SW 1271 (cell line): ENCODE measurements at places on chromosomes 1 and 21.

GRCh38 chr1:25450891-25451290 lies 20.2 kb downstream of the MACO1 start:
- no peak for DNase-seq

GRCh38 chr1:151311589-151312331 lies 15.5 kb downstream of the PI4KB start:
- DNase-seq, result peak; percentile 91

GRCh38 chr21:46229133-46229922 lies 754 bp upstream of the LSS start:
- no peak for DNase-seq

GRCh38 chr1:178916448-178917174 lies 45.7 kb upstream of the ANGPTL1 start:
- DNase-seq, result no peak

DNA sequence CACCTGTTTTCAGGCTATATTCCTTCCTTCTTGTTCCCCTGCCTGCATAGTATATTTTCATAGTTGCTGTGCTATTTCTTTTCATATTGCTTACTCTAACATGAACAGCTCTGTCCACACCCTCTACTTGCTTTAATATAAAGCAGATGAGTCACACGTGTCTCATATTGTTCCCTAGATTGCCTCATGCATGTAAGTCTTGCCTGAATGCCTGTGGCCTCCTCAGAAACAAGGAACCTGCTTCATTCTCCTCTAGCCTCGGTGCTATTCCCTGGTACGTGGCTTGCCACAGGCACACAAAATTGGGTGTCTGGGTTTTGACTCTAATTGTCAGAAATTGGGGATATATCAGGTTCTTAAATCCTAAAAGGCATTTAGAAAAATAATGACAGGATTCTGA lies 16.5 kb upstream of the PKP1 start:
- DNase-seq, result peak; percentile 20

DNA sequence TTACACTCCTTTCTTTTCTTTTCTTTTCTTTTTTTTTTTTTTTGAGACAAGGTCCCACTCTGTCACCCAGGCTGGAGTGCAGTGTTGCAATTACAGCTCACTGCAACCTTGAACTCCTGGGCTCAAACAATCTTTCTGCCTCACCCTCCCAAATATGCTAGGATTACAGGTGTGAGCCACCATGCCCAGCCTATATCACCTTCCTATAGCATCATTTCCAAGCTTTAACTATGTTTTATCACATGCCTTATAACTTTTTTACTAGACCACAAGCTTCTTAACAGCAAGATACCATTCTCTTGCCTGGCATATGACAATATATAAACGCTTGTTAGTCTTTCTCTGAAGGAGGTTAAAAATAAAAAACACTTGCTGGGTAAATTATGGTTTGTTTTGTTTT lies 55.3 kb upstream of the MUTYH start:
- DNase-seq, result no peak

GRCh38 chr1:204584699-204585372 lies 68.6 kb downstream of the MDM4 start:
- no peak for DNase-seq

- DNase-seq, result no peak
Observed at GRCh38 chr1:95094923-95095322, 22.2 kb upstream of the ALG14 start.

- DNase-seq, result no peak
Observed at GRCh38 chr1:21517660-21518480, 8.6 kb downstream of the ALPL start.

DNA sequence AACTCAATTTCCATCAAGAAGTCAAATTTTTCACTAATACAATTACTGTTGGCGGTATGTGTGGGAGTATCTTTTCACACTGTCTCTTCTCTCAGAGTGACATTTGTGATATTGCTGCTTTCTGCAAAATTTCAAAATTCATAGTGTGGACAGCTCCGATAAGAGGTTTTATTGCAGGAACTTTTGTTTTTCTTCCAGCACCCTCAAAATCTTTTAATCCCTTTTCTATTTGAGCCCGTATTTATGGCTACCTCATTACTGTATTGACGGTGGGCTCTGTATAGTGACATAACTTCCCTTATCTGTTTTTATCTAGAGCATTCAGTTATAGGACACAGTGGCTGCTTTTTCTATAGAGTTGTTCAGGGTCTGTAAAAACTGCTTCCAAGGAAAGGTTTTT lies 794.4 kb upstream of the TMPRSS15 start:
- no peak for DNase-seq

GRCh38 chr1:34166191-34166624 lies 1.2 kb upstream of the CSMD2 start:
- DNase-seq, result no peak

DNA sequence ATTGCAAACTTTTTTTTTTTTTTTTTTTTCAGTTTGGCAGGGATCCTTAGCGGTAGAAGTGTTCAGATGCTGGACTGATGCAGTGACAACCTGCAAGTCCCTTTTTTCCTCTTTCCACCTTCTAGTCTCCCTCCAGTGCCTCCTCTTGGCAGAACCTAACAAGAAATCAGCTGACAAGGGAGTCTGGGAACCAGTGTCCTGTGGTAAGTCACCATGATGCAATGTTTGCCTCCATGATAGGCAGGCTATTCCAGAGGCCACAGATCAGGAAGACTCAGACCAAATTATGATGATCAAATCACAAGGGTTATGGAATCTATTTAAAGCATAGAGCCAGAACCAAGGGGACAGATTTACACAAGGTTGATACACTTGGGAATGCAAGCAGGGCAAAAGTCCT lies 3.0 kb upstream of the CD34 start:
- no peak for DNase-seq

DNA sequence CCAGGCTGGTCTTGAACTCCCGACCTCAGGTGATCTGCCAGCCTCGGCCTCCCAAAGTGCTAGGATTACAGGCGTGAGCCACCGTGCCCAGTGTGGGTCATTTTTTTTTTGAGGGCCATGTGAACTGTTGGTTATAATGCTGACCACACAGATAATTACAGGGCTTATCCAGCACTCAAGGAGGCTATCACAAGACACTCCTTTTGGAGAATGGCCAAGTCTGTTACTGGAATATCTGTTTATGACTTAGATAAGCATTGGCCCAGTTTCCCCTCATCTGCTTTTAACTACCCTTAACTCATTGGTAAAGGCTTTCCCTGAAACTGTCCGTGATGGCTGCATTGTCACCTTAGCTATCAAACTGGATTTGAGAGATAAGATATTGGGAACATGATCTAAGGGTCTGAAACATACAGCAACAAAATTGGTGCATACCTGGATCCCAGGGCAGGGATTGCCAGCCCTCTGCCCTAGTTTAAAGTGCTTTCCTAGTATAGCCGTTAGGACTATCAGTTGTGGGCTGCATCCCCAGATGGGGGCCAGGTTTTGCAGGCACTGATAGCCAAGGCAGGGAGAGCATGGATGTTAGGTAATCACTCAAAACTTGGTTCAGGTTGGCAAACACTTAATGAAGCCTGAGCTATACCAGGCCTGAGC lies 15.6 kb downstream of the SZT2 start:
- no peak for DNase-seq

DNA sequence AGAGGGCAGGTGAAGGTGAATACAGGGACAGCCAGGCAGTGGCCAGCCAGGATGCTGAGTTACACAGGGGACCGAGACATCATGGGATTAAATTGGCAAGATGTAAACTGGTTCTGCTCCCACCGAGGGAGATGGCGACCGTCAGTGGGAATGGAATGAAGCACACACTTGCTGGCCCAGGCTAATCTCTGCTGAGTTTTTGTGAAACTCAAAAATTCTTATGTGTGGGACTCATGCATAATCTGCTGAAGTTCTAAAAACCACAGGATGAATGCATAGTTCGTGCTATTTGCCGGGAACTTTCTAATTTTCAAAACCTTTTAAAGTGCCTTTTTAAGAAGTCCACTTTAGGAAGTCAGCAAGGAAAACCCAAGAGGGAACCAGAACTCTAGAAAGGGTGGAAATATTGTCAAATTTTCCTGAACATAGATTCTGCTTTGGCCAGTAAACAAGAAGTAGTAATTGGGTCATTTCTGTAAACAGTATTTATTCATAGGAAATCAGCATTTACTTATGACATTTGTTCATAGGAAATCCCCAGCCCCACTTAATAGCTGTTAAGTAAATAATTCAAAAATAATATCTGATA lies 85.4 kb upstream of the ROR1 start:
- no peak for DNase-seq

DNA sequence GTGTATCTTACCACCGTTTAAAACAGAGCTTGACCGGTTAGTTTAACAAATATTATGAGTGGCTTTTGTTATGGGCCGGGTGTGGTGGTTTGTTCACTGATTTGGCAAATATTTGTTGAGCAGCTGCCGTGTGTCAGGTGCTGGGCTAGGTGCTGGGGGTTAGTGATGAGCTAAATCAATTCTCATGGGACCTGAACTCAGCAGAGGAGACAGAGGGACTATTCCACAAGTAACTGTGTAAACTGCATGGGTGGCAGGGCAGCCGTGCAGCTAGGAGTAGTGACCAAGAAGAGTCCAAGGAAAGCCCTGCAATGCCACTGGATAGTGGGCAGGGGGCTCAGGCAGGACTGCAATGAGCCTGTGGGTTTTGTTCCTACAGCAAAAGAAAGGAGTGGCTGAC lies 11.2 kb upstream of the C2CD2 start:
- no peak for DNase-seq

GRCh38 chr1:80882553-80882952 lies 918.2 kb upstream of the ADGRL2 start:
- DNase-seq, result peak; percentile 57

DNA sequence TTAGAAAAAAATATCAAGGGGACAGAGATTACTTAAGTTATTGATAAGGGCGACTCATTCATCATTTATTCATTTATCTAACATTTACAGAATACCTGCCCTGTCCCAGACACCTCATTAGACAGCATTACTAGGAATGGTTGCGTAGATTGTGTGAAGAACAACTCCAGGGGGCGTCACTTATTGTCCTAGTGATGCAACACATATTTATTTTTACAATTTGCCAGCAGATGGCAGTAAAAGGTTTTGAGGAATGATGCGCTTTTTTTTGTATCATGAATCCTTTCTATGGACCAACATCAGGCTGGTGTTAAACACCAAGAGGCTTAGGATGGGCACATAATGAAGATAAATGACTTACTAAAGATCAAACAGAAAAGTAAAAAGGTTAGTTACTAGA lies 5.5 kb downstream of the NCAM2 start:
- DNase-seq, result no peak

GRCh38 chr1:188343914-188344313 lies 1515.2 kb downstream of the PLA2G4A start:
- no peak for DNase-seq

- DNase-seq, result no peak
Observed at GRCh38 chr21:14547834-14548513, 1.9 kb upstream of the SAMSN1 start.

- no peak for DNase-seq
Observed at GRCh38 chr1:65044411-65044810, 78.1 kb upstream of the JAK1 start.

DNA sequence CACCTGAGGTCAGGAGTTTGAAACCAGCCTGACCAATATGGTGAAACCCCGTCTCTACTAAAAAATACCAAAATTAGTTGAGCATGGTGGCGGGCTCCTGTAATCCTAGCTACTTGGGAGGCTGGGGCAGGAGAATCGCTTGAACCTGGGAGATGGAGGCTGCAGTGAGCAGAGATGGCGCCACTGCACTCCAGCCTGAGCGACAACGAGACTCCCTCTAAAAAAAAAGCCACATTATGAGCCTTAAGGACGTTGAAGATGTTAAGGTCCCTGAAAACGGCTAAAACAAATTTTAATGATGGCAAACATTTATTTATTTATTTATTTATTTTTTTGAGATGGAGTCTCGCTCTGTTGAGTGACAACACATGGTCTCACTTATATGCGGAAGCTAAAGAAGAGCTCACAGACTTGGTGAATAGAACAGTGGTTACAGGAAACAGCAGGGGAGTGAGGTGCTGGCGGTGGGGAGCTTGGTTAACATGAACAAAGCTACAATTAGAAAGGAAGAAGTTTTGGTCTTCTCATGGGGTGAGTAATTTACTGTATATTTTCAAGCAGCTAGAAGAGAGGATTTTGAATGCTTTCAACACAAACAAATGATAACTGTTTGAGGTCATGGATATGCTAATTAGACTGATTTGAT lies 47.1 kb downstream of the TCP10L start:
- no peak for DNase-seq

GRCh38 chr1:2928366-2929325 lies 92.6 kb upstream of the ACTRT2 start:
- DNase-seq, result no peak

GRCh38 chr1:8540261-8540941 lies 222.5 kb downstream of the SLC45A1 start:
- DNase-seq, result no peak

GRCh38 chr1:153597206-153597605 lies 15.7 kb downstream of the S100A16 start:
- no peak for DNase-seq

- no peak for DNase-seq
Observed at GRCh38 chr21:44789880-44790279, 11.7 kb downstream of the UBE2G2 start.

GRCh38 chr1:25503551-25504426 lies 39.6 kb upstream of the LDLRAP1 start:
- DNase-seq, result no peak

- DNase-seq, result no peak
Observed at GRCh38 chr1:52157582-52157981, 15.7 kb downstream of the ZFYVE9 start.

DNA sequence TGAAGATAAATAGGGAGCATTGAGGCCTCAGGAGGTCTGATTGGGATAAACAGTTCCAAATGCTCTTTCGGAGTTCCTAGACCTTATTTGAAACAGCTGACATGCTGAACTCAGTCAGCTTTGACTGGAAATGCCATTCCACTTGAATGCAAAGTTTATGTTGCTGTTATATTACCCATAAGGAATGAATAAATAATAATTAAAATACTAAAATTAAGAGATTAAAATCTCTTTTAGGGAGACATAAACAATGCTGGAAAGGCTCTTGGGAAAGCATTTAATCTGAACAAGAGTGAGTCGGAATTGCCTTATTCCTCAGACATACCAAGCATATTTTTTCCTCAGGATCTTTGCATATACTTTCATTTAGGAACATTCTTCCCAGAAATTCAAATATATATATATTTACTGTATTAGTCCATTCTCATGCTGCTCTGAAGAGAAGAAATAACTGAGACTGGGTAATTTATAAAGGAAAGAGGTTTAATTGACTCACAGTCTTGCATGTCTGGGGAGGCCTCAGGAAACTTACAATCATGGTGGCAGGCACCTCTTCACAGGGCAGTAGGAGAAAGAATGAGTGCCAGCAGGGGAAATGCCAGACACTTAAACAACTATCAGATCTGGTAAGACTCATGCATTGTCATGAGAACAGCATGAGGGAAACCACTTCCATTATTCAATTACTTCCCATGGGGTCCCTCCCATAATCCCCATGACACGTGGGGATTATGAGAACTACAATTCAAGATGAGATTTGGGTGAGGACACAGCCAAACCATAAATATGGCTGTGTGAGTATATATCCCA lies 318.2 kb upstream of the PLXNA2 start:
- DNase-seq, result no peak

GRCh38 chr1:87765681-87766070 lies 437.0 kb downstream of the LMO4 start:
- no peak for DNase-seq
